COR-L47 (cell line): ENCODE measurements at places on chromosomes 7 and 10.
A peak's percentile ranks its signal among the peaks of the same experiment; 100 is the strongest.

DNA sequence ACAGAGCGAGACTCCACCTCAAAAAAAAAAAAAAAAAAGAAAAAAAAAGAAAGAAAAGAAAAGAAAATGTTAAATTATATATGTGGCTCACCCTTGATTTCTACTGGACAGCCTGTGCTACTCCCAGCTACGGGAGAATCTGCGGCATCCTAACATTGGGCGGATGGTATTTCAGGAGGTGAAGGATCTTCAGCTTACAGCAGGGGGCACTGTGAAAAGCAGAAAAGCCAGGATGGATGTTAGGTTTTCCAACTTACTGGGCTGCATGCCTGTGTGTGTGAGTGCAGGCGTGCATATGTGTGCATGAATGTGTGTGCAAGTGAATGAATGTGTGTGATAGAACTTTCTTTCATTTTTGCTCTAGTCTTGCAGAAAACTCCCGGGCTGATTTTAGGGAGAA is 1066.5 kb downstream of the TYW1 start:
- DNase-seq, result no peak

DNA sequence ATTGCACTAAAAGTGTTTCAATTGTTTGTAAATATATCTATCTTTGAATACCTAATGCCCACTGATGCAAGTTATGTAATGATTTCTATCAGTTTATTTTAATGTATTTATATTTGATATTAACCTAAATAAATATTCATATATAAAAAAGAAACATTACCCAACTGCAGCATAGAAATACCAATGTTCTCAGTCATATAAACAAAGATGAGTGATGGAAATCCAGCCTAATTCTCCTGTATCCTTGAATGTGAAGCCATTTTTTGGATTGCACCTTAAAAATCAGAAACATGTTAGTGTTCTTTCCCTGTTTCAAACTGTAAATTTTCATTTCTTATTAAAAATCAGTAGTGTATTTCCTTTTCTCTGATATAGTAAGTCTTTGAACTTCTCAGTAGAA is 305.8 kb upstream of the GNAI1 start:
- no peak for DNase-seq

GRCh38 chr7:51328351-51328801 is 11.8 kb upstream of the COBL start:
- DNase-seq, result no peak

GRCh38 chr10:99779335-99779734 is 3.1 kb upstream of the ABCC2 start:
- no peak for DNase-seq

GRCh38 chr7:130344271-130344866 is at the start of gene CPA5:
TSS of gene CPA5 (plus strand) at chr7:130344816. CDS start at chr7:130346486, 1,670 bp downstream.
- DNase-seq, result no peak

DNA sequence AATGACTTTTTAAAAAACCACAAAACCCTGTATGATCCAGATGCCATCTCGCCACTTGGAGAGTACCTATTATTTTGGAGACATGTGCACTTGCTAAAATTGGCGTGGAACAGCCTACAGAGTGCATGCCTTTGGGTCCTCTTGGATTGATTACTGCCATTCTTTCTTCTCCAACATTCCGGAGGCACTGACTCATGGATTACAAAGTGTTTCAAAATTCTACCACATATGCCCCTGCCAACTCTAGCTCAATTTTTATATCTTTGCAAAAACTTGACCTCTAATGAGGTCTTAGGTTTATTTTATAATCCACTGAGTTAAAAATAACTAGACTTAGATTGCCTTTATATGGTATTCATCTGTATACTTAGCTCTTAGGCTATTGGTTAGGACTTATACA is 55.8 kb upstream of the KIF5B start:
- no peak for DNase-seq

DNA sequence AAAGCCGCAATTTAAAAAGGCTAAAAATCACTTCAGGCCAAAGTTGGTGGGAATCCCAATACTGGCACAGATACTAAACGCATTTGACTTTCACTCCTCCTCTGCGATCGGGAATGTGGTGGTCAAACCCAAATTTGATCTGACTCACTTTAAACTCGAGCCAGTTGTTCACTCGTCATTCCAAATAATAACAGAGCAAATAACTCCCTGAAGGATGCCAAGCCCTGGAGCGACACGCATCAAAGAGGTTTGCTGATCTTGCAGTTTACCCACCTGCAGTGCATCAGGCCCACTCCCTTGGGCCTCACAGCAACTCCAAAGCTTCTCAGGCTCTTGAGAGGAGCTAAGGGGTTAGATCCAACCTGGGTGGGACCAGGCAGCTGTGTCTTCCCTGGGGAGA is 12.2 kb downstream of the PTN start:
- no peak for DNase-seq

- DNase-seq, result peak; percentile 22
Measured at GRCh38 chr7:18402488-18403183, 92.9 kb upstream of the HDAC9 start.

DNA sequence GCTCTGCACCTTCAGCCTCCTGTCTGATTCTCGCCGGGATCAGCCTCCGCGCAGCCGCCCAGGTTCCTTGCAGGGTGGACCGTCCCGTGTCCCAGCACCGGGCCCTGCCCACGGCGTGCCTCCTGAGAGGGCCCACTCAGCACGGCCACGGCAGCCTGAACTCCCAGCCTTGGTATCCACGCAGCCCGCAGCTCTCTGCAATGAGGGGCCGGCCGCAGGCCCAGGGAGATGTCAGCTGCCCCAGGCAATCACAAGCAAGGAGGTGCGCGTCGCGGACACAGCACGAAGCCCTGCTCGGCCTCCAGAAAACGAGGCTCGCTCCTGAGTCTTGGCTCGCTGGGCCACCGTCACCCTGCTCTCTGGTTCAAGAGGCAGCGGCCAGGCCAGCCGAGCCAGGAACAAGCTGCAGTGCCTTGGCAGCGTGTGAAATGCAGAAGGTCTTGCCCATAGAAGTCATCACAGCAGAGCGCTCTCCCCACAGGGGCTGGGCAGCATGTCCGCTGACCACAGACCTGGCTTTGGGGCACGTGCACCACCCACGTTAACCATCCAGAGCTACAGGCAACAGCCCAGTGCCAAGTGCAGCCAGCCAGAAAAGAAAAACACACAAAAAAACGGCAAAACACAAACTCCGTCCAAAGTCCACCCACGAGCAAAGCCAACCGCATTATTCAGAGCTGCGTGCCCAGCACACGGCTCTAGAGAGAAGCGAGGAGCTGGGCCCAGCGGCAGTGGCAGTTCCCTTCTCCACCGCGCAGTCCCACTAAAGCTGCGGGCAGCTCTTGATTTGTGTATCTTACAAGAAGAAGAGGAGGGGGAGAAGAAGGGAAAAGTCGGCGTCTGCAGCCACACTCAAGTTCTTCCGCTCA is 13.9 kb downstream of the GPER1 start:
- no peak for DNase-seq

GRCh38 chr10:111131168-111131799 is 54.5 kb downstream of the ADRA2A start:
- no peak for DNase-seq

GRCh38 chr7:8172372-8173354 is 89.3 kb downstream of the ICA1 start:
- DNase-seq, result no peak

GRCh38 chr10:5830629-5831445 is 17.6 kb upstream of the GDI2 start:
- DNase-seq, result no peak

GRCh38 chr10:110772454-110773025 is 99.2 kb upstream of the PDCD4 start:
- DNase-seq, result peak; percentile 36

DNA sequence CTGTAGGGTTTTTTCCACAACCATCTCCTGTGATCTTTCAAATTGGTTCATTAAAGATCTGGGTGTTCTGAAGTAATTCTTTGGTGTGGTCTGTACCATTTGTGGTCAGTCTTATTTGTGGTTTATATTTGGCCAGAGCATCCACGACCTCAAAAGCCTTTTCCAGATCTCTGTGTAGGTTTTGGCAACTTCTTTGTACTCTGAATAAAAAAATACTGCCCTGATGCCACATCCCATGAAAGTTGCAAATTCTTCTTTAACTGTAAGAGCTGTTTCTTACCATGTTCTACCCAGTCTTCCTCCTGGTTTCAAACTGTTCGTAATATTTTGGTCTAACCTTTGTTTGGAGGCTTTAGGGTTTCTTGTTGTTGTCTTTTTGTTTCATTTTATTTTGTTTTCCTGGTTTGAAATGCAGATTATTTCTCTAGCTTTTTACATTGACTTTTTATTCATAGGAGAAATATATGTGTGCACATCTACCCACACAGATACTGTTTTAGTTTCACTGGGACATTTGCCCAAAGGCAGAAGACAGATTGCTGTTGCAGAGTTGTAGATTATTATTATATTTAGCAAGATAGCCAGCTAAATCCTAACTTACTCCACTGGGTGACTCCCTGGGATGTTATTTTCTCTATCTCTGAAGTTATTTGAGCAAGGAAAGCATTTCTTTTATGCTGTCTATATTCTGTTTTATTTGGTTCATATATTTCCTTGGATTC is 123.2 kb upstream of the SAMD8 start:
- DNase-seq, result no peak

GRCh38 chr10:122642726-122643605 is 56.7 kb downstream of the C10orf120 start:
- DNase-seq, result no peak

GRCh38 chr7:94403546-94403945 is 8.9 kb downstream of the COL1A2 start:
- DNase-seq, result no peak

GRCh38 chr10:89283936-89284475 is 17.8 kb upstream of the IFIT2 start:
- DNase-seq, result peak; percentile 18

DNA sequence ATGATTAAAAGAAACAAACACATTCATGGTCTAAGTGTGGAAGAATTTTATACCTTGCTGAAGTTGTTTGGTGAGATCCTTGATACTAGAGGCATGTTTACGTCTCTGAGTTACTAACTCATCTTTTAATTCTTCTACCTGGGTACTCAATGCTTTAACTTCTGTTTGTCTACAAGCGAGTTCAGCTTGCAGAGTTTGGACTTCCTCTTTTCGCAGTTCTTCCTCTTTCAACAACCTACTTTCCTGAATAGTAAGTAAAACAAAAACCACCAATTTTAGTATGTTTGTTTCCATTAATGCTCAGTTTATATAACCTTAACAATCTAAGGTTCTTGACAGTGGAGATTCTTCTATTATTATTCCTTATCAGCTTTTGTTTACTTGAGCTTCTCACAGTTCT is 42.9 kb downstream of the CCDC186 start:
- no peak for DNase-seq

DNA sequence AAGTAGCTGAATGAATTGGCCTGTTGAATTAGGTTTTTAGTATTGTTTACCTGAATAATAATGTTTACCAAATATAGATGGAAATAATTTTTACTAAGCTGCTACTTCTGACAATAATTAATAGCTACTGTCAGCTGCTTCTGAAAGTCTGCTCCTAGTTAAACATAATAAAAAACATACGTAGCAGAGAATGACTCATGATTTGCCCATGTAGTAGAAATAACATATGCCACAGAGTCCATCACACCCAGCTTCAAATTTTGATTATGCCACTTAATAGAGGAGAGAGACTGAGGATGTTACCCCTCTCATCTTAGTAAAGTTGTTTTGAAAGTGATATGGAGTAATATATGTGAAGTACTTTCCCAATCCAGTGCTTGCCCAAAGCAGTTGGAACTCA is 57.6 kb upstream of the MDFIC start:
- DNase-seq, result no peak

DNA sequence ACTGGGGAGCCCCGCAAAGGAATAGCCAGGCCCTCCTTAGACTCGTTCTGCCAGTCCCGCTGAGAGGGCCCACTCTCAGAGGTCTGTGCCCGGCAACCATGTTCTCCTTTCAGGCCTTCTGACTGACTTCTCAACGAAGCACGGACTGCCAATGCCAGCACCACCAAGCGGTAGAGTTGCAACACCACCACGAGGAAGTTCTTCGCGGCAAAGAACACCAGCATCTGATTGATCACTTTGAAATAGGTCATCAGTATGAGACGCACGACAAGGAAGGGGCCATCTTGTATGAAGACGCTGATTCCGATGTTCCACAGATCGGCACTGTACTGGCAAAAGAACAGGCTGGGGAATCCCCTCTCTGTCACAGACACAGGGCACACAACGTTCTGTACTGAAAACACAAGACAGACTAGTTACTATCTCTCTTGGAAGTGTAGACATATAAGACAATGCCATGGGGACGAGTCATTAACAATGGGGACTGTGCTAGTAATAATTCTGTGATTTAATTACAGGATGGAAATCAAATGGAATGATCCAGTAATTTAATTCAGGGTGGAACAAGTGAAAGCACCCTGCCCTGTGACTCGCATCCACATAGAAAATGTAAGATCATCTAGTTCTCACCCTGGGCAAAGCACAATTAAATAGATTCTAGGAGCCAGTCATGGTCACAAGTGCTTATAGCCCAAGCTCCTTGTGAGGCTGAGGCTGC is 42.7 kb downstream of the TMEM26 start:
- no peak for DNase-seq

GRCh38 chr10:4532976-4533375 is 293.0 kb upstream of the AKR1E2 start:
- DNase-seq, result no peak

DNA sequence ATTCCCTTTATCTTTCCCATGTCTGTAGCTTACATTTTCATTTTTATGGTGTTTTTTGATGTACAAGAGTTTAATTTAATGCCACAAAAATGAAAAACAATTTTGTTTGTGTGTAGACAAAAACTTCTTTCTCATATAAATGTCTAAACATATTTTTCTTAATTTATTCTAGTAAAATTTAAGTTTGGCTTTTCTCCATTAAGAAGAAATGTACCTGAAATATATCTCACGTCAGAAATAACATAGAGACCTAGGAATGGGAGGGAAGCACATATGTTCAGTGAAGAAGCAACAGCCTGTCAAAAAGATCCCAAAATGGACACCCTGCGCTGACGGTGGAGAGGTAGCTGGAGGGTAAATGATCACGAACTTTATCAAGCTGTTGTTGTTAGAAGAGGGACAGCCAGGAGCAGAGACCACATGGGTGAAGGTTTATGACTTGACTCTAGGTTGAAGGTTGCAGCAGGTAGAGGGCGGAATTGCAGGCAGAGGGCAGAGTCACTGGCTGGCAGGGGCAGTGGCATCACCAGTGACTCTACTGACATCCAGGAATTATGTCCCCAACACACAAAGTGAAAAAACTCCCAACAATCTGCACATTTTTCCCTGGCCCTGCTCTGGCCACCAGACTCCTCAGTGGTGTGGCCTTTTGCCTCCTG is 225.9 kb upstream of the PRSS58 start:
- DNase-seq, result no peak

DNA sequence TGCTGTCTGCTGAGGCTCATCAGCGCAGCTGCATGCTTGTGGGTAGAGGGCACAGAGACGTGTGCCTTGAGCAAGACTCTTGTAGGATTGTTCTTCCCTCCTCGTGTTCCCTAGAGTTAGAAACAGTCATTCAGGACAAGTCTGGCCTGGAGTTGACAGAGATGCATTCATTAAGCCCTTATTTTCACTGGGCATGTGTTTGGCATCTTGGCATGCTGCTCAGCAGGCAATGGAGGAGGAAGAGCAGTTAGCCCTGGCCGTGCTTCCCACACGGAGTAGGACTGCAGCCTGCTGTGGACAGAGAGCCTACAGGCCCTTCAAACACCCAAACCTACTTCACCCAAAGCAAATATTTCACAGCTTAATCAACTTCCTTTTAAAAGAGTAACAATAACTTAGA is 73.0 kb upstream of the GJD4 start:
- DNase-seq, result no peak
